ENCODE measurements at places on chromosomes 3 and 15. TPM values are rescaled to one million over a fixed set of nuclear protein-coding genes. Genes with fewer than 3 reads are reported as not detected.

ACVR2B gene
- total RNA-seq = 4.4 TPM

- no peak for DNase-seq
Measured at GRCh38 chr3:96705895-96706294, 108.5 kb upstream of the EPHA6 start.

DNA sequence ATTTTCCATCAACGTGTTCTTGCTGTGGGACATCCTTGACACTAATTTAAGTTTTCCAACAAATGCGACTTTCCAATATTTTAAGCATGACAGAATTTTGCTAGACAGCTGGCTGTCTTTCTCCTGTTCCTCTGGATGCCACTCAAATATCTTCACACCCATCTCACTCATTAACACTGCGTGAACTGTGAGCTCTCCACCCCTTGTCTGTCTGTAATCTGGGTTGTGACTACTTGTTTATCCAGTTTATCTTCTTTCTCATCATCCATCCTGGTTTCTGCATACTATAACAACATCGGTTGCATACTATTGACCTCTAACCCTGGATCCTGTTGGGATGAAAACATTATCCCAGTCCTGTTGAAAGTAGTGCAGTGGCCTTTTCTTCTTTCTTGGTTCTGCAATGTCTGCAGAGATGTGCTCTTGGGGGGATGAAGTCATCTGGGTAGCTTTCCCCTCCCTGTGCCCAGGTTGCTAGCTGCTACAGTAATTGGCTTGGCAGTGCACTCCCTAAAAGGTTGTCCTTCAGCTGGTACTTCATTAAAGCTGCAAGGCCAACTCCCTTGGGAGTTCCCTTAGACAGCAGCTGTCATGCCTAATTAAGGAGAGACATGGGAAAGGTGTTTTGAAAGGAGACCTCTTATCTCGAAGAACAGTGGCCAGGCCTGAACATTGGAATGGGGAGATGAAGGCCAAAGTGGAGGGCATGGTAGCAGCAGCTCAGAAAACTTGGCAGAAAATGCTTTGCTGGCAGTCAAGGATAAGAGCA lies 24.7 kb downstream of the KAT2B start:
- no peak for DNase-seq

DNA sequence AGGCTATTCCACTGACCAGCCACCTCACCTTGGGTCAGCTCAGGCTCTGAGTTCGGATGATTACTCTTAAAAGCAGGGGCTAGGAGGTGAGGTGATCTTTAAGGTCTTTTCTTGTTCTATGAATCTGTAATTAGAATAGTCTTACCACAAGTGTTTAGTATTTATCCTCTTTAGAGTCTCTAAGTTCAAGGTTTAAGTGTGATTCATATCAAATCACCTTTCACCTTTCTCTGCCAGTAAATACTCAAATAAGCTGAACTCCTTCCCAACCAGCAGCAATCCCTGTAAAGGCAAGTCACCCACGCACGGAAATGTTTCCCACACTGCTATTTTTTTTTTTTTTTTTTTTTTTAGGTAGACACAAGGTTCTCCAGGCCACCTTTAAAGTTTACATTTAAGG lies 14.5 kb upstream of the TMEM44 start:
- no peak for DNase-seq

DNA sequence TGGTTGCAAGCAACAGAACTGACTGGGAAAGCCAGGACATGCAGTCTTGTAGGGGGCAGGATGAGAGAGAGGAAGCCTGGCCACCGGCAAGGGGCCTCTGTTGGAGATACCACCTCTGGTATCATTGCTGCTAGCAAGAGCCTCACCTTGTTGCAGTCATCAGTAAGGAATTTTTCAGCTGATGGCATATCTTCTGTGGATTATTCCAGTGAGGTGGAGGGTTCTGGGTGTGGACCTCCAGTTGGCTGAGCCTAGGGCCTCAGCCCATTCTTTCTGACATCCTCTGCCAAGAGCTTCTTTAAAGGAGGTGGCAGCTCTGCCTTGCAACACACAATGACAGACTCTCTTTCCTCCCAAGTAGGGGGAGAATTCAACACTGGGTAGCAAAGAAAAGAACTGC lies 128.9 kb downstream of the AQP9 start:
- no peak for DNase-seq
